Sciatic nerve (tissue), 2 donors: ENCODE measurements at places on chromosomes 7 and 10. TPM values are rescaled to one million over a fixed set of nuclear protein-coding genes. Genes with fewer than 3 reads are reported as not detected.

DNA sequence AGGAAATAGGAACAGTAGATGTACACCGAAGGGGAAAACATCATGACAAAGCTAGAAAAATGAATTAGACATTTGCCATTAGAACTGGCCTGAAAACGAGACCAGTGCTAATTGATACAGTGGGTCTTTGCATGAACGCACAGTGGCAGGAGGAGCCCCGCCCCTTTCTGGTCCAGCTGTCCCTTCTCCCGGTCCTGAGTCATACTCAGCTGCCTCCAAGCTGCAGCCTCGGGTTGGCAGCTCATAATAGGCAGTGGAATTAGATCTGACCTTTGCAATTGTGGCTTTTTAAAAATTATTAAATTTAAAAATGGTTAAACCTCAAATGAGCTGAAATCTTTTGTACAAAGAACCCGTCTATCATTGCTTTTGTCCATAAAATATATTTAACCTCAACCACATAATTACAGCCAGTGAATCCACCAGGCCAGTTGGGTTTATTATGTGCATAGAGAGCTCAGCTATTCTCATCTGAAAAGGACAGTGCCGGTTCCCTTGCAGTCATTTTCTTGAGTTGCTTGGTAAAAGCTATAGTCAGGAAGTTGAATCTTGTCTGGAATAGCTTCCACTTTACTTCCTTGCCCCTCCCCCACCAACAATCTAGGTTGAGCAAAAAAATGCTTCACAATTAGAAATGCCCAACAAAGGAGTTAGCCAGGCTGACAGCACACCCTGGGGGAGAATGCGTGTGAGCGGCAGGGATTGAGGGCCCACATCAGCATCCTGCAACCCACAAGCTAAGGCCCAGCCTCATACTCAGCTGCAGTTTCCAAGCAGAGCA lies 147.1 kb downstream of the BUB3 start:
- DNase-seq, result no peak

The HOXA2 gene
- total RNA-seq, result 3.9 TPM

GRCh38 chr10:89269433-89270152 lies 18.0 kb upstream of the LIPA start:
- no peak for DNase-seq

- DNase-seq, result no peak
Observed at GRCh38 chr7:94243066-94243711, 151.5 kb upstream of the COL1A2 start.

DNA sequence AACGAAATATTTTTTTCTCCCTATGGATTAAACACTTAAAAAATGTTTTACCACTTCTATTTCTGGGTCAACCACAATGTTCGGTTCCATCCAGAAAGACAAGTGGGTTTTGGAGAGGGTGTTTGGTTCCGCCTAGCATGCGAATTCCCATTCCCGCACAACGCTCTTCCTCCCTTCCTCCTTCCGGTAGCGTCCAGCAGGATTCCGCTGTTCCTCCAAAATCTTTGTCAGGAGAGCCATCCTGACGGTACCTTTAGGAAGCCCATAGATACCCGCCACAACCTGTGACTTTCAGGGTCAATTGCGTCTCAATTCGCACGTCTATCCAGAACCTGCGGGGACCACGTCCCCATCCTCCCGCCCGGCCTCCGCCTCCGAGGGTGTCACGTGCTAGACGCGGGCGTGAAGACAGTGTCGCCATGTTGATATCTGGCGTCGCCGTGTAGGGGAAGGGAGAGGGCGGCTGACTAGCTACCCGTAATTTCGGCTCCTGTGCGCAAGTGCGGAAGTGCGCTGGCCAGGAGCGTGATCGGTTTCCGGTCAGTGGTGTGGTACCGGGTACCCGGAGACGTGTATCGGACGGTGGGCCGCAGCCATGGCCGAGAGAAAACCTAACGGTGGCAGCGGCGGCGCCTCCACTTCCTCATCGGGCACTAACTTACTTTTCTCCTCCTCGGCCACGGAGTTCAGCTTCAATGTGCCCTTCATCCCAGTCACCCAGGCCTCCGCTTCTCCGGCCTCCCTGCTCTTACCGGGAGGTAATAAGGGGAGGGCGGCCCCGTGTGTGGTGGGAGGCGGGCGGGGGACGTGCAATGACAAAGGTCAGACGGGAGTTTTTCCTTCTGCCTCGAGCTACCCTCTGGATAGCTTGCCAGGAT lies at the start of gene SEC23IP:
Gene SEC23IP, plus strand, starts transcription at position 543 of the 878 bp plus-strand sequence. Its CDS starts 53 bp downstream, at position 596.
- peak; percentile 97 for DNase-seq

DNA sequence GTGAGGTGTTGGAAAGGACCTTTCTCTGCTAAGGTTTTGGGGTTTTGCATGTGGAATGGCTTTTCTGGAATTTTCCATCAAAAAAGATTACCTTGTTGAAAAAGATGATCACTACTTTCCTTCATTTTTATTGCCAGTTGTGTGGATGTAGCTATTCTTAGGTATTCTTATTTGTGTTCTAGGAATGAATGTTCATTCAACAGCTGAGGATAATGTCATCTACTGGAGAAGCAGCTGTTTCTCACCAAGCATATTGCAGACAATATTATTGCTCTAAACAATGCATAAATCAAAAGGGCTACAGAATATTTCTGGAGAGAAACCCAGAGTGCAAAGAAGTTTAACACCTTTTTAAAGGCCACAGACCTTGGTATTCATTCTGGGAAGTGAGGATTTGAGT lies 145.6 kb upstream of the CALCR start:
- no peak for DNase-seq

- DNase-seq, result no peak
Observed at GRCh38 chr10:36349445-36350078, 707.5 kb upstream of the FZD8 start.

- no peak for DNase-seq
Observed at GRCh38 chr7:37816922-37817590, 31.3 kb upstream of the NME8 start.

The UROS gene
- 30.6 TPM for total RNA-seq

The ZCWPW1 gene
- 8.0 TPM for total RNA-seq

DNA sequence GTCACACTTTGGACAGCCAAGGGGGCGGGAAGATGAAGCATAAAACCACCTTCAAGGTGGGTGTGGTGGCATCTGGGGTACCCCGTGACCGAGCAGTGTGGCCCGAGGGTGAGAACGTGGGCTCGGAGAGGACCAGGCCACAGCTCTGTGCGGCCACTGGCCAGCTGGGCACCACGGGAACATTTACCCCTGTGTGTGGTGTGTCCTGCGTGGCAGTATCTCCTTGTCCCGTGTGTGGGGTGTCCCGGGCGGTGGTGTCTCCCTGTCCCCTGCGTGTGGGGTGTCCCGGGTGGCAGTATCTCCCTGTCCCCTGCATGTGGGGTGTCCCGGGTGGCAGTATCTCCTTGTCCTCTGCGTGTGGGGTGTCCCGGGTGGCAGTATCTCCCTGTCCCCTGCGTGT lies 570.3 kb downstream of the DNAJB6 start:
- no peak for DNase-seq

DNA sequence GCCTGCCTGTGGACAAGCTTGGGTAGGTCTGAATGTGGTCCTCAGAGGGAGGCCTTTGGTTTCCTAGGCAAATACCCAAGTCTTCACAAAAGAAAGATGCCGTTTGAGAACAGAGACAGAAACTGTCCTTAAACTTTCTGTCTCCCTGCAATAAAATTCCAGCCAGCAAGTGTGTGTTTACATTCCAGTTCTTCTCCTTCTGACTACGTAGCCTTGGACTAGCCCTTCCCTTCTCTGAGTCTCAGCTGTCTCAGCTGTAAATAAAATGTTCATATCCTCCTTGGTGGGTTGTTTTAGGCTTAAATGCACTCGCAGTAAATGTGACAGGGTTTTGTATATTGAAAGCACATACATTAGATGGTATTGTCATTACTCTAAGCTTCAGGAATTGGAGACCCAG lies 561.2 kb upstream of the MKI67 start:
- DNase-seq, result no peak
